ENCODE measurements at places on chromosomes 5 and 9.

DNA sequence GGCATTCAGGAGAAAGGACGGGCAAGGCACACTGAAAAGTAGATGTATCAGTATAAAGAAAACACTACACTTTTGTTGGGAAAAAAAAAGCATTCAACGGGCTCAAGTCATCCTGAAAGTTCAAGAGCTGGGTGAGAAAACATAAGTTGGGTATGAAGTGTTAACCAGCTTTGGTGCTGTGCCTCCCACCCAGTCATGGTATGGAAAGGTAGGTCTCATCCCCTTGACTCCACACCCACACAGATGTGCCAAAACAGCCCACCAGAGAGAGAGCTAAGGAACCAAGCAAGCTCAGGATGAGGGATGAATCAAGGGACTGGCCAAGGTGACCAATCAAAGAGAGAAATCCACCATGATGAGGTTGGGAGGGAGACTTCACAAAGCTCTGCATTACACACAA is 54.7 kb downstream of the ESM1 start:
- no peak for DNase-seq

- no peak for DNase-seq
Observed at GRCh38 chr9:37370968-37371563, 51.4 kb upstream of the GRHPR start.

DNA sequence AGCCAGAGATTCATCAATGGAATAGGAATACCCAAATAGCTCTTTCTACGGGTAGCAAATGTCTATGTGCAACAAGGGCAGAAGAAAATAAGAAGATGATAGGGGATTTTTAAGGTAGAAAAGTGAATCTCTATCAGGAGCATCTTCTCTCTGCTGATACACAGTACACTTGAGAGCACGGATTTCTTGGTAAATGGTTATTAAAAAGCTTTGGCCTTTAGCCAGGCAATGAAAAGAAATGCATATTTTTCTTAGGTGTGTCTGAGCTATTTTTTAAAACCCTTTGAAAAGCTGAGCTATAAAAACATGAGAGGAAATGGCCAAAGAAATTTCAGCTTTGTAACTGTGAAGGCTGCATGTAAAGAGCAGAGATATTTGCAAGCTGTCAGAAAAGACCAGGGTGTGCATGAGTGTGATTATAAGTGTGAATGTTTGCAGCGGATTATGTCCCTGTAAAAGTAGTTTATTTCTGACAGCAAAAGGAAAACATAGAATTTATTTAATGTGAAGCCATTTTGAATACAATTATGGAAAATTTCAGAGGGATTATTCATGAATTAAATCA is 487.1 kb upstream of the PIK3R1 start:
- DNase-seq, result no peak

DNA sequence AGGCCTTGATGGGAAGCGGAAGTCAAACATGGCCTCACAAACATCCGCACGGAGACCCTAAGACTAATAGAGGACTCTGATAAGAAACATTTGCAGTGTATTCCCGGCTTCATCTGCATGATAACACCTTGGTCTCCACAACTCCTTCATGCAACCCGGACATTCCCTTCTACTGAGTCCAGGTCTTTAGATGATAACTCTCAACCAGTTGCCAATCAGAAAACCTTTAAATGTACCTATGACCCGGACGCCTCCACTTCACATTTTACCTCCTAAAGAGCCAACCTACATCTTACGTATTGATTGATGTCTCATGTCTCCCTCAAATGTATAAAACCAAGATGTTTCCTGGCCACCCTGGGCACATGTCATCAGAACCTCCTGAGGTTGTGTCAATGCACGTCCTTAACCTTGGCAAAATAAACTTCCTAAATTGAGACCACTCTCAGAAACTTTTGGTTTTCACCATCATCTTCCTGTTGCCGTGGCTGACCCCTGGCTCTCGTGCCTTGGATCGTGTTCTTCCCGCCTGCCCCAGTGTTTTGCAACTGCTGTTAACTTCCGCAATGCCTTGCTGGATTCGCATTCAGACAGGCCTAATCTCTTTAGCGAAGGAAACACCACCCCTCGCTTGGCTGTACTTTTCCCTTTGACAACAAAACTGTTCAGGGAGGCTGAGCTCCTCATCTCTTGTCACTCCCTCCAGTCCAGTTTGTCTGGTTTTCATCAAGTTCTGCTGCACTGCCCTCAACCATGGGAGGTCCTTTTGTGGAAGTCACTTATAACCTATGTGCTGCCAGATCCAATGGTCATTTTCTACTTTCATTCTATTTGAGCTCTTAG is 1.1 kb upstream of the DAP start:
- no peak for DNase-seq

- DNase-seq, result no peak
Observed at GRCh38 chr9:136721339-136722092, 9.1 kb downstream of the DIPK1B start.

DNA sequence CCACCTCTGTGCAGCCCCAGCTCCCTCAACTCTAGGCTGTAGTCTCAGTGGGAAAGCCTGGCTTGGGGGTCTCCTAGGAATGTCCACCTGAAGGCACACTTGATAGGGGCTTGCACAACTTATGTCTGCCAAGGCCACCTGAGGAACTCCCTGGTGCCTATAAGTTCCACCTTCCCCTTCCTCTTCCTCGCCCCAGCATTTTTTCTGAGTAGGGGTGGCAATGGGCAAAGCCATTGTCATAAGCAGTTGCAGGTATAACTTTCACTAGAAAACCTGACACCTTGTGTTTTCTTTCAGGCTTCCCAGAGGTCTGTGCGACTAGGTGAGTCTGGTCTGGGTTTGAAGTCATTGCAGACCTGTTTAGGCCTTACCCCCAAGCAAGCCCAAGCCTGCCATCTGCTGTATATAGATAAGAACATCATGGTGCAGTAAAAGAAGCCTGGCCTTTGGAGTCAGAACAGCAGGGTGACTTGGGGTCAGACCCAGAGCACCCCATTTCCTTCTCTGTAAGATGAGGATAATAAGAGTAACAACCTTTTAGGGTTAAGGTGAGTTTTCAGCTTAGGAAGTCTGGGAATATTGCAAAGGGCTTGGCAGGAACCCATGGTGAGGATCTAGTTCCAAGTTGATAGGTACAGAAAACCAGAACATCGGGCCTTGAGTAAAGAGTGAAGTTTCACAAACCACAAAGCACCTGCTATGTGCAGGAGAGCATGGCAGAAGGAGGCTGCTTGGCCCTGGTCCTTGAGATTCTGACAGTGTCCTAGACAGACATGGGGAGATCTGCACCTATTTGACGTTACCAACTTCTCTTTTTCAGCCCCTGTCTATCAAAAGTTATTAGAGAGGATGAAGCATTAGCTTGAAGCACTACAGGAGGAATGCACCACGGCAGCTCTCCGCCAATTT is 33.8 kb downstream of the TGFBI start:
- DNase-seq, result no peak

DNA sequence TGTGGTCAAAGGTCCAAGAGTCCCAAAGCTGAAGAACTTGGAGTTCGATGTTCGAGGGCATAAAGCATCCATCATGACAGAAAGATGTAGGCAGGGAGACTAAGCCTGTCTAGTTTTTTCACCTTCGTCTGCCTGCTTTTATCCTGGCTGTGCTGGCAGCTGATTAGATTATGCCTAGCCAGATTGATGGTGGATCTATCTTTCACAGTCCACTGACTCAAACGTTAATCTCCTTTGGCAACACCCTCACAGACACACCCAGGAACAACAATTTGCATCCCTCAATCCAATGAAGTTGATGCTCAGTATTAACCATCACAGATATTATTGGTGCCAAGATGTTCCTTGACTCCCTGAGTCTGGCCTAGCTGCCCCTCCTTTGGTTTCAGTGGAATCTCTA is 530.8 kb upstream of the CLINT1 start:
- no peak for DNase-seq

DNA sequence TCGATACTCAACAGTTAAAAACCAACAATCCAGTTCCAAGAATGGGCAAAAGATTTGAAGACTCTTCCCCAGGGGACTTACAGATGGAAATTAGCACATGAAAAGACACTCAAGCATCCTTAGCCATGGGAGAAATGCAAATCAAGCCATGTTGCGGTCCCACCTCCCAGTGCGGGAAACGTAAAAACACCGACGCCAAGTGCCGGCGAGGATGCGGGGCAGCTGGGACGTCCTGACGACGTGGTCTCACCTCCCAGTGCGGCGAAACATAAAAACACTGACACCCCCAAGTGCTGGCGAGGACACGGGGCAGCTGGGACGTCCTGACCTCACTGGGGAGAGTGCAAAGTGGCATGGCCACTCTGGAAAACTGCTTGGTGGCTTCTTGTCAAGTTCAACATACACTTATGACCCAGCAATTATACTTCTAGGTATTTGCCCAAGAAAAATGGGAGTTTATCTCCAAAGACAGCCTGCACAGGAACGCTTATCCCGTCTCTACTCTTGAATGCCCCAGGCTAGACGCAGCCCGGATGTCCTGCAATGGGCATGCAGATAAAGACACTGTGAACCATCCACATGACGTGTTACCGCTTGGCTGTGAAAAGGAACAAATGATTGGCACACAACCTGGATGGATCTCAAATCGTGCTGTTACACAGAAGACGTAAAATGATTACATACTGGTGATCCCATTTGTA is 60.1 kb upstream of the UBAC1 start:
- no peak for DNase-seq

DNA sequence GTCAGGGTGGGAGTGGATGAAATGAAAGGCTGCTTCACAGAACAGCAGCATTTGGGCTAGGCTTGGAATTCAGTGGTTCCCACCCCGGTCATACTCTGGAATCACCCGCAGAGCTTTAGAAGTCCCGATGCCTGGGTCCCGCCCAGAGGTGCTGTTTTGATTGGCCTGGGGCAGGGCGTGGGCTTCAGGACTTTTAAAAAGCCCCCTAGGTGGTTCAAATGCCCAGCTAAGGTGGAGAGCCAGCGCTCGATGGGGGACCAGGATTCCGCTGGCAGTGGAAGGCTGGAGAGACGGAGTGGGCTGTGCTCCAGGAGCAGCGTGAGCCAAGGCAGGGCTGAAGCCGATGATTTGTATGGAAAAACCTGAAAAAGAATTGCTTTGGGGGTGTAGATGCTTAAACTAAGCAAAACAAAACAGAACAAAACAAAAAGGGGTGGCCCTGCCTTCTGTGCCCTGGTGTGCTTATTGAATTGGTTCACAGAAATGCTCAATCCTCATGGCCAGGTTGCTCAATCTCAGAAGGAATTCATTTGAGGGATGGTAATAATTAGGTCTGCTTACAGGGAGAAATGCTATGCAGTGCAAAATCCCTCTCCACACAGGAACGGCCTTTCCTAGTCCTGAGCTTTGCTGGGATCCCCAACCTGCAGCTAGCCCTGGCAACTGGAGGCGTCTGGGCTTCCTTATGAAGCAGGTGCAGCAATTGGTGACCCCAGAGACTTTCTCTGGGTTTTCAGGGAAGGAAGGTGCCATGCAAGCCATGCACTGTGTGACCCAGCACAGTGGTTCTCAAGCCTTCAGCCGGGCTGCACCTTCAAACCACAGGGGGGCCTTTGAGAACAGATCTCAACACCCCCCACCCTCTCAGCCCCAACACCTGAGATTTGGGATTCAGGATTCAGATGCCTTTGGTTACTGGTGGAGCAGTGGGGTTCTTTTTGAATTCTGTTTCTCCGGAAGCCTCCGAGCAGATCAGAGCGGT is 174.0 kb upstream of the ZNF618 start:
- DNase-seq, result no peak

GRCh38 chr9:34744295-34745221 is 34.6 kb upstream of the CCL21 start:
- DNase-seq, result no peak

GRCh38 chr5:67005737-67006499 is 190.7 kb downstream of the CD180 start:
- DNase-seq, result no peak

DNA sequence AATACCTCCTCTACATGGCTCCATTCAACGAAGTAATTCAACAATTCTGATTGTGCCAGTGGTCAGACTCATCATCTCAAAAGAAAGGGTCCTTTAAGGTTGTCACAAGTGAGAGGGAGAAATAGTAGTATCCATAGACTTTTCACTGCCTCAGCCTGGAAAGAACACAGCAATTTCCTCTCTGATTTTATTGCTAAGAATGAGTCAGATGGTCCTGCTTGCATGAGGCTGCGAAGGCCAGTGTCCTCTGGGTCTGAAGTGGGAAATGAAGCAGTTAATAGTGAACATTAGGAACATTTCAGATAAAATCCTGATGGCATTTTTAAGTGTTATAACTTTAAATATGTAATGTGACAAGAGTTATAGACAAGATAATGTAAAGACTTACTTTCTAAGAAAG is 979.0 kb downstream of the EFNA5 start:
- DNase-seq, result no peak

- DNase-seq, result no peak
Observed at GRCh38 chr9:23278561-23278960, 547.5 kb downstream of the ELAVL2 start.

Measured in activated CD8-positive, alpha-beta memory T cell treated with anti-CD3 and anti-CD28 coated beads for 1 hour (primary cell).